ENCODE measurements at places on chromosomes 2 and 18. TPM values are rescaled to one million over a fixed set of nuclear protein-coding genes. Genes with fewer than 3 reads are reported as not detected.

DNA sequence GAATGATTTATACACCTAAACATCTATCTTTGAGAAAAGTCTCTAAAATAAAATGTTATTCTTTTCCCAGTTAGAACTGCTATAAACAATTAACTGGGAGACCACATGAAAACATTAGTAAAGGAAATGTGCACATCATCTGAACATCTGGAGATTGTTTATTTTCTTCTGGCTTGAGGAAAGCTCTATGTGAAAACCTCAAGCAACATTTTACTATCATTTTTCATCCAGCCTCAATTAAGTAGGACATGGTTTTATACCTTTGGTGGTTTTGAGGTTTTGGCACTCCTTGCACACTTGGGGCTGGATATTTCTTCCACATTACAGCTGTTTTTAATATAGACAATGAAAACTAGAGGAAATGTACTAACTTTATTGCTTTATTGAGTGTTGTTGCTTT is 609.5 kb upstream of the SLC8A1 start:
- peak; percentile 12 for DNase-seq

DNA sequence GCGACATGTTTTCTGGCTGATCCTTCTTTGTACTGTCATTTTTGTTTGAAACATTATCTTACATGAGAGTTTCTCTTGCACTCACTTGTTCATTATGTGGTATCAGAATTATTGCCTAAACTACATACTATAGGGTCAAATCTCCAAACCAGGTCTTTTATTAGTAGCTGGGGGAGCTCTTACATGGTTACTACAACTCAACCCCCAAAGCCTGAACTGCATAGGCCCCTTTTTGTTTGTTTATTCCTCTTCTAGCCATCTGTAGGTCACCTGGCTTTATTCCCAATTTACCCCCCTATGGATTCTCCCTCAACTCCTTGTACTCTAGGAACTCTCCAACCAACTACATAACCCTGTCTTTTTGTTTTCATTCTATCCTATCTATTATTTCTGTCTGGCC is 46.7 kb downstream of the PUM2 start:
- DNase-seq, result no peak

- DNase-seq, result no peak
Observed at GRCh38 chr18:10726198-10727068, 200.6 kb downstream of the NAPG start.

- no peak for DNase-seq
Observed at GRCh38 chr2:107108556-107108955, 222.6 kb upstream of the ST6GAL2 start.

DNA sequence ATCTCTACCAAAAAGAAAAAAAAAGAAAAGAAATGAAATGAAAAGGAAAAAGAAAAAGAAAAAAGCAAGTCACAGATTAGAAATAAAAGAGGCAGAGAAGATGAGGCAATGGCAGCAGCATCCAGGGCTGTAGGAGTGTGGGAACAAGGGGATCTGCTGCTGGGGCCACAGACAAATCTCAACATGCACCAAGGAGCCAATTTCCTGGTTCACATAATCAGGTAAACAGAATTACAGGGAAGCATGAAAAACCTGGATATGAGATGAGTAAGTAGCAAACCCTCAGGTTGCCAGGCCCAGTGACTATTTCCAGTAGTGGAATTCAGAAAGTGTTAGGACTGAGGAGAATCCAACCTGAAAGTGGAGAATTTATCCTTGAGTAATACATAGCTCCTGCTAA is 77.4 kb upstream of the ARHGAP28 start:
- no peak for DNase-seq

DNA sequence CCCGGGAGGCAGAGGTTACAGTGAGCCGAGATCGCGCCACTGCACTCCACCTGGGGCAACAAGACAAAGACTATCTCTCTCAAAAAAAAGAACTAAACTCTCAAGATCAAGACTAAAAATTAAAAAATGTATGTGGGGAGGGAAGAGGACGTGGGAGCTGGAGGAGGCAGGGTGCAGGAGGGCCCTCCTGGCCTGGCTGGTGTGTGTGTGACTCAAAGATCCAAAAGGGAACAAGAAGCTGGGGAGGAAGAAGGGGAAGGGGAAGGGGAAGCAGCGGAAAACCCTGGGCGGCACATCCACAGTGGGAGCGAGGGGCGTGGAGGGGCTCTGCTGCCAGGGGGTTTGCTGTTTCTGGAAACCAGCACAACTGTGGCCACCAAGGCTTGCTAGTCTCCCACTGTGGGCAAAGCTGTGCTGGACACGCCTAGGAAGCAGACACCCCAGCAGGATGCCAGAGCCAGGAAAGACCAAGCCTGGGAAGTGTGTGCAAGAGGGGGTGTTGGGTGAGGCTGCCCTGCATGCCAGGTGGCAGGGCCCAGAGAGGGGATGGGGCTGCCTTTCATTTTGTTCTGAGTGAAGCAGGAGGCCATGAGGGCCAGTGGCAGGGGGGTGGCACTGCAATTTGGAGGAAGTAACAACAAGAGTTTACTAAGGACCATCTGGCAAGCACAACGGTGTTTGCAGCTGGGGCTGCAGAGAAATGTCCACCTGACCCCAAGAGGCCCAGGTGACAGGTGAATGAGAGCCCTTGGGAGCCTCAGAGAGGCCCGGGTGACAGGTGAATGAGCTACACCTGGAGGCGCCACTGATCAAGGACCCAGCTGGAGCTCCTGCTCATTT is 44.5 kb downstream of the ANO7 start:
- no peak for DNase-seq

DNA sequence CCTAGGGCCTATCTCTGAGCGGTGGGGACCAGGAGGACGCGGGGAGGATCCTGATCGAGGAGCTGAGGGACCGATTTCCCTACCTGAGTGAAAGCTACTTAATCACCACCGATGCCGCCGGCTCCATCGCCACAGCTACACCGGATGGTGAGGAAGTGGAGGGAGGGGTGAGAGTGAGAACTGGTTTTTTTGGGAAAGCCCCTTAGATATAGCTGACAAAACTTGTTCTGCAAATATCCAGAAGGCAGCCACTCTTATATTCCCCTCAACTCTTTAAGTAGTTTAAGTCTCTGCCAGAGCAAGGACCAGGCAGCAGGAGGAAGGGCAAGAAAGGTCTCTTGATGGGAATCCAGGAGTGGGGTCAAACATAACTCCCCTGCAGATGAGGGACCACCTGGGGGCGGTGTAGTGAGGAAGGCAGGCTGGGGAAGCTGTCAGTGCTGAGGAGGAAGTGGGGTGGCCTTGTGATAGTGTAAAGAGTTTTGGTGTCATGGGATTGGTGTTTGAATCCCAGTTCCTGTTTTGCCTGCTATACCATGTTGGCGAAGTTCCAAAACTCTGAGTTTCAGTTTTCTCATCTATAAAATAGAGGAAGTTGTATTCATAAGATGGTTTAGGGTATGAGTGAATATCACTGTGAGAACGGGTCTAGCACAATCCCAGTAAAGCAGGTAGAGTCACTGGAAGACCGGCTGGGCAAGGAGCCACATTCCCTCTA is 3.4 kb downstream of the NAGK start:
- peak; percentile 52 for DNase-seq

The PDCD1 gene
- total RNA-seq, result not detected

DNA sequence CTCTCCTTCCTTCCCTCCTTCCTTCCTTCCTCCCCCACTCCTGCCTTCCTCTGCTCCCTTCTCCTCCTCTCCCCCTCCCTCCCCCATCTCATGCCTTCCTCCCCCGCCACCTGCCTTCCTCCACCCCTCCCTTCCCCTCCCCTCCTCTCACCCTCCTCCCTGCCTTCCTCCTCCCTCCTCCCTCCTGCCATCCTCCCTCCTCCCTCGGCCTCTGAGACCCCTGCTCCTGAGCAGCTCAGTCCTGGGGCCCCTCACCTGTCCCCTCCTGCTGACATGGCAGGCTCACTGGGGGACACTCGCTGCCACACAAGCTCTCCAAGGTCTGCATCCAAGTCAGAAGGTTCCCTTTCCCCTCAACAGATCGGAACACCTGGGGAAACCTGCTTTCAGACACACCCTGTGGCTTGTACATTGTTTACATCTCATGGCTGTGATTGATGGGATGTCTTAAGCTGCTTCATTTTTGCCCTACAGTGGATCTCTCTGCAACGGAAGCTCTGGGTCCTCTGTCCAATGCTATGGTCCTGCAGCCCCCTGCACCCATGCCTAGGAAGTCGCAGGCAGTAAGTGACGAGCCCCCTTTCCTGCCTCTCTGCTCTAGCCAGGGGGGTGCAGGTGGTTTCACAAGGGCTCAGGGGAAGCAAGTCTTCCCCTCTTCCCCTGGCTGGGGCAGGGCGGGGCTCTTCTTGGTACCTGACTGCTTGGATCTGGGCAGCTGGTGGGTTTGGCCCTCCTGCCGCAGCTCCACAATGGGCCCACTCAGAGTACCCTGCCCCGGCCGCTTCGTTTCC is 22.9 kb downstream of the ITGB1BP1 start:
- DNase-seq, result no peak

The LIMS2 gene
- 48.3 TPM for total RNA-seq

GRCh38 chr2:41395692-41396091 is 652.1 kb upstream of the PKDCC start:
- DNase-seq, result no peak

DNA sequence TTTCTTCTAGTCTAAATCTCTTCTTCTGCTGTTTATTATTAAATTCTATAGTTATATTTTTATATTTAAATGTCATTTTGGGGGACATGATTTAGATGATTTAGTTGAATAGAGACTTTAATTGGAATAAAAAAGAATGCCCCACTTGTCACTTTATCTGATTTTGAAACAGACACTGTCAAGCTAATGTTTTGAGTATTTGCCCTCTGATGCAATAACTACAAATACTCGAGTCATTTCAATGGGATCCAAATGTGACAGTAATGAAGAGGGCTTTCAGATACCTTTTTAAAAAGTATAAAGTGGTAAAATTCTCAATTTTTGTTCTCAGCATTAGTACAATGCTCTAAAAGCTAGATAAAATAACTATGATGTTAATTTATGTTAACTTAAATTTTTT is 257.3 kb upstream of the SESTD1 start:
- no peak for DNase-seq

The ACADL gene
- total RNA-seq, result not detected

DNA sequence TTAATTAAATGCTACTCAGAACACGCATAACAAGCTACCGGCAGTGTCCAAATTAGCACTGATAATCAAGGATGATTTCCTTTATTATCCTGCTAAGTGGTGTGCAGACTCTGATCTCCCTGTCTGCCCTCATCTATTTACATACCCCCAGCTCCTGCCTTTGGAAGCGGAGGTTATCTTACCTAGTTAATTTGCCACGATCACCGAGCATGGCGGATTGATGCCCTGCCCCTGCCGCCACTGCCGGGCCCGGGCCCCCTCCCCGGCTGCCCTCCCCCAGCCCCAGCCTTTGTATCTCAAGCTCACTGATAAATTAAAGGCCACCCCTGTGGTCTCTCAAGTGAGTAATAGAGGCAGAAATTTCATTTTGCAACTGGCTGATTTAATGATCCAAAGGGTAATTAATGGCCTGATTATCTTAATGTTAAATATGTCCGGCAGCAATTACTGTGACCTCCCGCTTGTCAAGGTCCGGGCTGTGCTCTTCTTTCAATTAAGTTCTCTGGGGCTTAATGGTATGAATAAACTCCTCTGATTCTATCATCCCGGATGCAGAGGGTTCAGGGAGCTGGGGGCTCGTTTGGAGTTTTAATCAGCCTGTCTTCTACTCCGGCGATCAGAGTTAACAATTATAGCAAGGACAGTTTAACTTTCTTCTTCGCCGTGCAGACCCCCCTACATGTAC is 113.4 kb downstream of the GBX2 start:
- no peak for DNase-seq
